Psoas muscle (tissue), 8 donors: ENCODE measurements at places on chromosomes 2 and 18. TPM values are rescaled to one million over a fixed set of nuclear protein-coding genes. Genes with fewer than 3 reads are reported as not detected.

DNA sequence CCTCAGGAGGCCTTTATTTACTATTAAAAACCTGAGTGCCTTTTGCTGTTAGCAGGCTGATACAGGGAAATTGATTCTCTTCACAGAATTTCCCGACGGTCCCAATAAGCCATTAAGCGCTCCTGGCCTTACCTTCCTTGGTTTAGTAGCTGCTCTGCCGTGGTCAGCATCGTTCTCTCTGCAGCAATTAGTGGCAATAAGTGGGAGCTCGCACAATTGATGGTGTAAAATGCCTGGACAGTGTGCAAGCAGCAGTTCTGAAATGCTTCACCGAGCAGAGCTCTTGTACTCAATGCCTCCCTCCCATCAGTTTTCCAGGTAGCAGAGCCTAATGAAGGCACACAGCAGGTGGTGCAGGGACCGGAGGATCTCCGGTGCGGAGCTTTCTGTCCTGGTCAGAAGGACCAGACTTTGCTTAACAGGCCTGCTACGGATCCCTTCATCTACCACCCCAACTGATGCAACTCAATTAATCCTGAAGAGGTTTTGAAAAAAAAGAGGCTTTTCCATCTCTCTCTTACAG is 1.1 kb upstream of the LINC00305 start:
- no peak for DNase-seq

TEX44 gene
- total RNA-seq, result not detected

DNA sequence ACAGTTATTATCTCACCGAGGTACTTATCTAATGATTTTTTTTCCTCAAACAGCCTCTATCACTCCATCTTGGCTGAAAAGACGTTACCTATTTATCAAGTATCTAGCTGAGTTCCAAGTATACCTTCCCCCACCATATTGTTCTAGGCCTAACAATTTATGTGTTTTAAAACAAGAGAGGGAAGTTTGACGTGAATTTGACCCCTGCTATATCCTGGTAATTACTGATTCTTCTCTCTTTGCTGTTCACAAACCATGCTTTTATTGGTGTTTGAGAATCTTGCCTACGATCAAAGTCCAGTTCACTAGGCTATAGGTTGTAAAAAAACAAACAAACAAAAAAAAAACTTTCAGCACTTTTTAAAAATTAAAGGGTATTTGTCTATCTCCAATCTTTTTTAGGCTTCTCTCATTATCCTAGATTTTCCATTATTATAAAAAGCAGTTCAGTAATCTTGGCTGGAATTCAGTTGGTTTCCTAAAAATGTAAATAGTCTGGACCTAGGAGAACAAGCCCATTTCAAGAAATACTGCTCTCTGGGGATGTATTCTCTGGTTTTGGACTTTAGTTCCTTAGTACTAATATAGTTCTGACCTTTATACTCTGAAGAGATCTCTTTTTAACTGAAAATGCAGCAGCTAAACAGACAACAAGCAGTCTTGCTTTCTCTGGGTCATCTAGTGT is 505.4 kb downstream of the CPS1 start:
- no peak for DNase-seq

DNA sequence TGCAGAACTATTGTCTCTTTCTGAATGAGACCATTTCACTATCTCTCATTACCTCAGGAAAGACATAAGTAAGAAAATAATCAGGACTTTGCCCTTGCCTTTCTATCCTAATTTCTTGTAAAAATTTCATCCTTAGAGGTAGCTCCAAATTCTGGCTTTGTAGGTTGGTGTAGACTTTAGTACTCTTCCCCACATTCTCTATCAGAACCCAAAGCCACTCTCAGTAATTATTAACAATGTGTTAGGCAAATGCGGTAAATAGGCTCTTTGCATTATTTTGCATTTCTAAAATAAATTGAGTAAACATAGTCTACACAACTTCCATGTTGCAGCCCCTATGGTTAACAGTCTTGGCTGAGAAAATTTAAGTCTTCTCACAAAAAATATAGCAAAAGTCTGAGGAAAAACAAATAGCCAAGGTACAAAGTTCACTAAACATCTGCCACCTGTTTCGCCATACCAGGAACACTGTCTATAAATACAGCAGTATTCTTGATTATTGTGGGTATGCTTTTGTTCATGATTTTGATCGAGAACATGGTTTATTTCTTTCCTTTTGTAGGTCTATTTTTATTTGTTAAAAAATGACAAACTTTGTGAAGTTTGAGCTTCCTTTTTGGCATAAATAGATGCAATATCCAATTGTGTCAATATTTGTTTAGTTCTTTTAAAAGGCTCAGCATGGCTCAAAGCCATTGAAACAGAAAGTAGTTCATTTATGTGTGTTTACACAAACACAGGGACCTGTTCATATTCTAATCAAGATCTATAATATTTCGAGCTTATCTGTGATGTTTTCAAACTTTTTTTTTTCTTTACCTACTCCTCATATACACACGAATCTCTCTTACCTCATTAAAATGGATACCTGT is 1061.5 kb downstream of the CNTNAP5 start:
- no peak for DNase-seq

DNA sequence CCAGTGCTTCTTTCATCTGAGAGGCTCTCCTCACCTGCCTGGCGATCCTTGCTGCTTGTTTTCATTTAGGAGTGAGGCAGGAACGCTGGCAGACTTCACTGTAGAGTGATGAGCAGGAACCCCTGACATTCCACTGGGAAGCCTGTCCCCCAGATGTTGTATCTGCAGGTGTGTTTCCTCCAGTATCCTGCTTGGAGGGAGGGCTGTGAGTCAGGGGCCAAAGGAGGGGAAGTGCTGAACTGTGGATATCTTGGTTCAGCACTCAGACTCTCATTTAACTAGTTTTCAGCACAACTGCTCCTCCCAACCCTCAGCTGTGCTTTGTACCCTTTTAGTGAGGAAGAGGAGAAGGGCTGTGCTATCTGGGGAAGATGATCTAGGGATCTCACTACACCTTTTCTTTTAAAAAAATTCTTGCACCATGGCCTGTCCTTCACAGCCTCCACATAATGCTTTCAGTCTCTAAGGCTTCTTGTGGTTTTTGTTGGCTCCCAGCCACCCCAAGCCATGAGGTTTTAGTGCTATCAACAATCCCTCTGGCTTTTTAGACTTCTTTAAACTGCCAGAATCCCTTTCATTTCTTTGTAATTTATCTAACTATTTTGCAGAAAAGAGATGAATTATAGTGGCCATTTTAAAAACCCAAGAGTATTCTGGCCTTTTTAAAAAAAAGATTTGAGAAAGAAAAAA is 11.2 kb downstream of the ANKAR start:
- DNase-seq, result no peak

DNA sequence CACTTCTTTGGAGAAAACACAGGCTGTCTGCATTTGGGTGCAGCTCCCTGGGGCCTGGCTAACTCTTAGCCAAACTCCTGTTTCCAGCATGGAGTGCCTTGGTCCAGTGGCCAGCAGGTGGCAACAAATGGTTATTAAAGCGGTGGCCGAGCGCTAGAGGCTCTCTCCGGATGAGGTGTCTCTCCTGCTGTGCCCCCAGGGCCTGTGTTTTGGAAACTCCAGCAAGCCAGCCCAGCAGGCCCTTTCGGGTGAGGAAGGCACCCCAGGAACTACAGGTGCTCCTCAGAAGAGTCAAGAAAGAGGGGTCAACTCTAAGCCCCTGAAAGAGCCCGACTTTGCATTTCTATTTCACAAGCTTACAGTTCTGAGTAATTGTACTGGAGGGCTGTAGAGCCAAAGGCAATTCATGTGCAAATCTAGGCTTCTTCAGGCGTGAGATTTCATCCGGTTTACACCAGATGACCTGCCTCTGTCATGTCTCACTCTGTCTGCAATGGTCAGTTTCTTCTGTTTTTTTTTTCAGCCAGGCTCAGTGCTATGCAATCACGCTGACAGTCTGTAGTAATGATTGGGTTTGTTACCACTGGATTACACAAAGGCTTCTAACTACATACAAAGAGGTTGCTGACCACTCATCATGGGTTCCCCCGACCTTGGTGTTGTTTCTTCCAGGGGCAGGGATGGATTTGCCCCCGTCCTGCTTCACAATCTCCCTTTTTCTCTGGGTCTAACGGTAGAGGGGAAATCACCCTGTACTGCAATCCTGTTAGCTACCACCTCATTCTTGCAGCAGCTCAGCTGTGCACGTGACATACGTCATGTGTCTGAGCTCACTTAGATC is 7.6 kb upstream of the CHRNA1 start:
- peak; percentile 81 for DNase-seq

DSEL gene
- total RNA-seq, result 5.0 TPM

DNA sequence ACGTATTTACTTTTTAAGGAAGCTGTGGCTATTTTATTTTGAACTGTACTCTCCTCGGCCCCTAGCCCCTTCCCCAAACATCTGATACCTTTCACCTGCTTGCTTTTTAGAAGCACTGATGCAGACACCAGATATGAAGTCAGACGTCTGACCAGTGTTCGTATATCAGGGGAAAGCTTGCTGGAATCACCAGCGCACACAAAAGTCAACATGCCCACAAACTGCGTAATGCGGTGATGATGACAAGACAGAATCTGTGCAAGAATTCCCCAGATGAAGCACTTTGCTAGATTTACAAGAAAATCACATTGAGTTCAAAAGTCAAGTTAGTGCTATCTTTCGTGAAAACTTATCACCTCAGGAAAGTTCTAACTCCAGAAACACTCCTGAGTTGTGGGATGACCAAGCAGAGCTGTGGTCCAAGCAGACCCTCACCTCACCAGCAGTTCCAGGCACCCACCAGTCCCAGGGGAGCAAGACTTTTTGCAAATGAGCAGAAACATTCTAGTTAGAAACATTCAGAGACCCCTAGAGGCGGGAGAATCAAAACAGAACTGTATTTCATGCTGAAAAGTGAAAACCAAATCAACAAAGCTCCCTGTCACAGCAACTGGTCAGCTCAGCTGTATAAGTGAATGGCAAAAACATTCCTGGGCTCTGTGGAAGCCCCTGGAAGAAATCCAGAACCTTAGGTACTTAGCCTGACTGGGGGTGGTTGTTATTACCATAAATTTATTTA is 55.7 kb downstream of the INO80C start:
- no peak for DNase-seq

CYP27C1 gene
- 0.21 TPM for total RNA-seq

BOLL gene
- 3.3 TPM for total RNA-seq

GRCh38 chr2:225274751-225275150 is 124.8 kb upstream of the NYAP2 start:
- no peak for DNase-seq

GRCh38 chr2:26936855-26937254 is 33.6 kb upstream of the MAPRE3 start:
- DNase-seq, result no peak

FKBP7 gene
- total RNA-seq, result 4.4 TPM

DNA sequence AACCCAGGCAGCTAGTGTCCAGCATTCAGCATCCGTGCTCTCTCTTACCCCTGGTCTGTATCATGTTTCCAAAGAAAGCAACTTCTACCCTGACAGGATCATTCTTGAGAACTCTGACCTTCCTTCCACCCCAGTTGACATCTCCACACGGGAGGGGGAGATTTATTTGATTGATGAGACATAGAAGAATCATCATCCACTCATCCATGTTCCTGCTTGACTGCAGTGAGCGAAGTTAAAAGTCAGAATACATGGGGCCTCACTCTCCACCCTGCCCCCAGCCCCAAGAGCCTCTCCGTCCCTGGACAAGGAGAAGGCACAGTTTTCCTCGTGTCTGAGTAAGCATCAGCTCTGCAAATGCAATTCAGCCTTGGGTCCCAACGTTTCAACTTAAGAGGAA is 356.0 kb upstream of the TNP1 start:
- no peak for DNase-seq

GRCh38 chr2:133802409-133803039 is 234.3 kb upstream of the NCKAP5 start:
- no peak for DNase-seq

TUBA3E gene
- total RNA-seq, result not detected

GRCh38 chr2:154261473-154262027 is 389.8 kb downstream of the GALNT13 start:
- DNase-seq, result no peak

GRCh38 chr2:64865831-64866345 is 123.3 kb upstream of the SLC1A4 start:
- no peak for DNase-seq

MAL gene
- 0.92 TPM for total RNA-seq

FBXO15 gene
- 0.30 TPM for total RNA-seq

GRCh38 chr2:231463698-231464575 is at the start of gene NCL:
TSS of gene NCL (minus strand) at chr2:231464484. CDS start at chr2:231464353, 131 bp downstream.
- peak; percentile 93 for DNase-seq

KCNG3 gene
- total RNA-seq, result not detected

DNA sequence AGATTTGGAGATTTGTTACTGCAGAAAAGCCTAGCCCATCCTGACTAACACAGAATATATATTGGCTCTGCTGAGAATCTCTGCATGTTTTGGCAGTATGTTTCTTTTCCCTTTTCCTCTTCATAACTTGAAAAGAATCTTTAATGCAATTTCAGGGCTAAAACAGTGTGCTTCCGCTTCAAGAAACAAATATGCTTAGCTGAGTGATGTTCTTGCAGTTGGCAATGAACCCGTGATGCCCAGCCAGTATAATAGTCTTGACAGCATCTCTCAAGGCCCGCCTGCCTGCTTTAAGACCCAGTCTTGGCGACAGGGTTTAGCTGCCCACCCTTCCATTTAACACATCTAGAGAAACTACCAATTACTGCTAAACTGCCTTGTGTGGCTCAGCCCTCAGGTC is 184.5 kb downstream of the INO80D start:
- DNase-seq, result no peak

ATOH8 gene
- 22.0 TPM for total RNA-seq

DNA sequence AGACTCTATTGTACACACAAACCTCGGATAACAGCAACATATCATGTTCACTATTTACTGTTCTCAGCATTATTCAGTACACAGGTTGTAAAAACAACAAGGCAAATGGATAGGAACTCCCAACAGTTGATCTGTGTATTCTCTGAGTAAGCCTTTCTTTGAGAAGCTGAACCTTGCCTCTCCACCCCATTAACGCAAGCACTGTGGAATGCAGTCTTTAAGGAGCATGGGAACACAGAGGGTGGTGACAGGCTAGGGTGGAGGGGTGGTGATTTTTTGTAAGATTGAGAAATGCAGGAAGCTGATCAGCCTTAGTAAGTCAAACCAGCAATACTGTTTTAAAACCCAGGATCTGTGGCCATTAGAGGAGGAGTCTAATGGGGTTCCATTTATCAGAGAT is 19.6 kb upstream of the SERPINB11 start:
- DNase-seq, result no peak

DNA sequence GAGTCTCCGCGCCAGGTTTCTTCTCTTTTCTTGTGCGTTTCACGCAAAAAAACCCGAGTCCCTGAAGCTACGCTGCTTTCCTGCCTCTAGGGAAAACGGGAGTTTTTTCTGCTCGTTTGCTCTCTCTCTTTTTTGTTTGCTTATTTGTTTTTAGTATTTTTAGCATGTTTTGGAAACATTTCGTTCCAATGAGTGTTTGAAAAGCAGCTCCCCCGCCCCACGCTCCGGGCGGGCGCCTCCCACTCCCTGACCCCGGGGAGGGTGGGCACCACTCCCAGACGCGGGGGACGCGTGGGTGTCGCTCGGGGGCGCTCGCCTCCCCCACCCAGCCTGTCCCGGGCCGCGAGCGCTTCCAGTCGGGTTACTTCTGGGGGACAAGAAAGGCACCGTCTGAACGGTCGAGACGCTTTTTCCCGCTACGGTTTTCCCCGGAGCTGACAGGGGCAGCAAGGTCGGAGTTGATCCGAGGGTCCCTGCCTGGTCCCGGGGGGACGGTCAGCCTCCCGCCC is 446 bp upstream of the EFHD1 start:
- DNase-seq, result peak; percentile 84
